Activated T-helper 2 cell treated with anti-CD3 and anti-CD28 coated beads, Interferon-gamma antibody, Interleukin-2, Interleukin-4, amounts not matched to agents 10 μg/mL and 5 μg/mL and 100 μg/mL, durations not matched to agents 14 hours and 24 hours and 36 hours (primary cell): ENCODE measurements at places on chromosomes 13 and 19.

- DNase-seq, result no peak
Observed at GRCh38 chr19:31317570-31317969, 31.7 kb downstream of the TSHZ3 start.

GRCh38 chr13:71290963-71291841, 575.8 kb downstream of the DACH1 start:
- peak; percentile 30 for DNase-seq

- DNase-seq, result no peak
Observed at GRCh38 chr19:54129617-54129996, 8.0 kb upstream of the CNOT3 start.

DNA sequence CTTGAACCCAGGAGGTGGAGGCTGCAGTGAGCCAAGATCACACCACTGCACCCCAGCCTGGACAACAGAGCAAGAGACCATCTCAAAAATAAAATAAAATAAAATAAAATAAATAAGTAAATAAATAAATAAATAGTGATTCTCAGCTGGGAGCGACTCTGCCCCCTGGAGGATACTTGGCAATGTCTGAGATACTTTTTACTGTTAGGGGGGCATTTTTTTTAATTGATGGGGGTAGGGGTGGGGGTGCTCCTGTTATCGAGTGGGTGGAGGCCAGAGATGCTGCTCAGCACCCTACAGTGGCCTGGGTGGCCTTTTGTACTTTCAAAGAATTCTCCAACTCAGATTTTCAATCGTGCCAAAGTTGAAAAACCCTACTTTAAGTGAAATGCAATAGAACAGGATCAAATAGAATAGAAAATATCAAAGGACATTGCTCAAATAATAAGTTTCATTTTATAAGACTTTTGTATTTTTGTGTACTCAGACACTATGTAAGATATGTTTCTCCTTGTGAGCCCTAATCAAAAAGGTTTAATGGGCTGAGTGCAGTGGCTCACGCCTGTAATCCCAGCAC, 7.1 kb upstream of the CLPP start:
- no peak for DNase-seq

GRCh38 chr13:83881140-83881684, 1.1 kb downstream of the SLITRK1 start:
- no peak for DNase-seq

DNA sequence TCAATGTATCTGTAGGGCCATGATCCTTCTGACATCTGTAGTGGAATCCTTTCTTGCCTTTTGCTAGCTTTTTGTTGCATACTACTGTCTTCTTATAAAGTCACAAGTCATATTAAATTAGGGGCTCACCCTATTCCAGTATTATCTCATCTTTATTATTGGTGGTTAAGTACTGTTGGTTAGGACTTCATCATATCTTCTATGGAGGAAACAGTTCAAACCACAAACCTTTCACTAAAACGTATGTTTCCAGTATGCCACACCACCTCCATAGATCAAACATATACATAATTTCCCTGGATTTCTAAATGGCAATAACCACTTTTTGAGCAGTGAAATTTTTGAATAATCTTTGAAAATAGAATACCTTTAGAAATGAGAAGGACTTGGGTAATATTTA, 62.8 kb upstream of the PCDH9 start:
- no peak for DNase-seq

DNA sequence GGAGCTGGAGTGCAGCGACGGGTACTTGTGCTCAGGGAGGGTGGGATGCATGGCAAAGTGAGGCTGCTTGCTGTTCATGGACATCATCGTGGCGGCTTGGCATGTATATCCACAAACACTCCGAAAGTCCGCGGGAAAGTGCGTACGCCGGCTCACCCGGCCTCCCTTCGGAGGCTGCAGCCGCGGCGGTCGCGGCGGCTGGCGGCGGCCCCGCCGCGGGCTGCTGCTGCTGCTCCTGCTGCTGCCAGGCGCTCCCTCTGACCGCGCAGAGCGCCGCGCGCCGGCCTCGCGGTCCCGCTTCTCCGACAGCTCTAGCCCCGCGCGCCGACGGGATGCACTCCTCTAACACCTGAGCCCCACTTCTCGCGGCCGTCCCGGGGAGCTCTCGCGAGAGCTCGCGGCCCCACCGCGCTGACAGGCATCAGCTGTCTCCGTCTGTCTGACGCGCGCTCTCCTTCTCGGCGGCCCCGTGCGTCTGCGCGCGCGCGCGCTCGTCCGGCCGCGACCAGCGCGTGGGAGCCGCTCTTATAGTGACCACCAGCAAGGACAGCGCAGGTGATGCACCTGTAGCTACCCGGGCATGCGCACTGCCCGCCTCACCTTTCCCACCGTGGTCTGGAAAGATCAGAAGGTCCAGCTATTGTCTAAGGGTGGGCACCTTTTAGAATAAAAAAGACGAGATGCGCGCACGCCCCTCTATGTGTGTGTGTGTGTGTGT, at the start of gene POU4F1:
POU4F1 (minus strand) TSS at position 313 of the 718 bp plus-strand sequence; CDS start at position 87, 226 bp downstream.
- peak; percentile 68 for DNase-seq

DNA sequence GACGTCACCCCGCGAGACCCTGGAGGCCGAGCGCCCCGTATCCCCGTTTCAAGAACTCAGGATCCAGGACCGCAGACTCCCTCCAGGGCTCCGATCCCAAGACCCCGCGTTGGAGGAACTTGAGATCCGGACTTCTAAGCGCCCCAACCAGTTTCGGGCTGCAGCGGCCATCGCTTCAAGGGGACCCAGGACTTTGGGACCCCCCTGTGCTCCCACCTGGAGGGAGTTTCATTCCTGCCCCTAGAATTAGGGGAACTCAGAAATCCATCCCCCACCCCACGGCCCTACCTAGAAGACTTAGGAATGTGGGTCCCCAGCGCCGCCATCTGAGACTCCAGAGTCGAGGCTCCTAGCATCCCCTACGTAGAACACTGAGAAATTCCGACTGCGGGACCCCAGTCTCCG, 400 bp downstream of the PLEKHG2 start:
- no peak for DNase-seq

DNA sequence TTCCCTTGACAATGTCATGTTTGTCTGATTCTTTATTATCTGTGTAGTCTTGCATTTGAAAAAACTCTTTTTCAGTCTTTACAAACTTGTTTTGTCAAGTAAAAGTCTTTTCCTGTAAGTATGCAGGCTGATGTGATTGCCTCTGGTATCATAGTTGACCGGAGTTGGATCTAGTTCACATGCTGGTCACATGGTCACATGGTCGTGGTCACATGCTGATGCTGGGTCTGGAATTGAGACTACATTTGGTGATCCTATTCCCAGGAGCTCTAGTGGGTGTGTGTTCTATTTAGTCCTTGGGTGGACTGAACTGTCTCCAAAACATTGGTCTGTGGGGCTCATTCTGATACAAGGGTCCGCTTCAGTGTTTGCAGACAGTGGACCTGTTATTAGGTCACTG, 1798.8 kb upstream of the PRR20A start:
- DNase-seq, result no peak

- DNase-seq, result no peak
Observed at GRCh38 chr19:46515879-46516350, 20.2 kb upstream of the PNMA8B start.

GRCh38 chr19:38662537-38663155, 15.2 kb downstream of the ACTN4 start:
- no peak for DNase-seq

DNA sequence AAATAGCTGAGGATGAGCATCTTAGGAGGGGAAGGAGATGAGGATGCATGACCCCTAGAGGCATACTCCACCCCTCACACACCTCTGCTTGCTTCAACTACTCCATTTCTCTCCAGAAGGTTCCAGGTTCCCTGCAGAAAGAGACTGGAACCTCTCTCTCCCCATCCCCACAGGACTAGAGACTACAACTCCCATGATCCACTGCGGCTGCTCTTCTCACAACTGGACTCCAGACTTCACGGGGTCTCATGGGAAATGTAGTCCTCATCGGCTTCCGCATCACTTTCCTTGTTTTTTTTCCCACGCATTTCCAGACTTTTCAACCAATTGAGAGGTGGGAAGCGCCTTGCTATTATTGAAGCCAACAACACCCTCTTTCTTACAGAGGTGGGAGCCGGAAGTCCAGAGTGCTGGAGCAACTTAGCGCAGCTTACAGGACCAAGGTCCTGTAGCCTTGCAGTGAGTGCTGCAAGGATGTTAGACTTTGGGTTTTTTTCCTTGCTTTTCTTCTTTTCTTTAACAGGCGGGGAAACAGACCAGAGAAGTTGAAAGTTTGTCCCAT, 13.9 kb upstream of the CACNG6 start:
- DNase-seq, result peak; percentile 36

- DNase-seq, result no peak
Observed at GRCh38 chr19:38721979-38722773, 22.1 kb downstream of the CAPN12 start.

- no peak for DNase-seq
Observed at GRCh38 chr19:40155749-40156265, 35.4 kb upstream of the MAP3K10 start.

DNA sequence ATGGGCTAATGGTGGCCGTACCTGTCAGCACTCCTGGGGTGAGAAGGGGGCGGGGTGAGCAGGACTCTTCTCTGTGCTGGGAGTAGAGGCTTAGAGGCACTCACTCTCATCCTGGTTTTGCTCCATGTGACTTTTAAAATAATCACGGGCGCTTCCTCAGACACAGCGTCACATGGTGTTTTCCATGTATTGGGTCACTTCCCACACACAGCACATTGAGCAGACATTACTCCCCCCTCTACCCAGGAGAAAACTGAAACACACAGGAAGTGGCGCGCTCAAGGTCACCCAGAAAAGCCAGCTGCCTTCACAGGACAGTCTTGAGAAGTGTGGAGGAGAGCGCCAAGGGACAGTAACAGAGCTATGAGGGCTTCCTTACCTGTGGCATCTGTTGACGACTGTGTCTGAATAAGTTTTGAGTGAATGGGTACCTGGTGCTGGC, 23.2 kb downstream of the SPATA13 start:
- no peak for DNase-seq

DNA sequence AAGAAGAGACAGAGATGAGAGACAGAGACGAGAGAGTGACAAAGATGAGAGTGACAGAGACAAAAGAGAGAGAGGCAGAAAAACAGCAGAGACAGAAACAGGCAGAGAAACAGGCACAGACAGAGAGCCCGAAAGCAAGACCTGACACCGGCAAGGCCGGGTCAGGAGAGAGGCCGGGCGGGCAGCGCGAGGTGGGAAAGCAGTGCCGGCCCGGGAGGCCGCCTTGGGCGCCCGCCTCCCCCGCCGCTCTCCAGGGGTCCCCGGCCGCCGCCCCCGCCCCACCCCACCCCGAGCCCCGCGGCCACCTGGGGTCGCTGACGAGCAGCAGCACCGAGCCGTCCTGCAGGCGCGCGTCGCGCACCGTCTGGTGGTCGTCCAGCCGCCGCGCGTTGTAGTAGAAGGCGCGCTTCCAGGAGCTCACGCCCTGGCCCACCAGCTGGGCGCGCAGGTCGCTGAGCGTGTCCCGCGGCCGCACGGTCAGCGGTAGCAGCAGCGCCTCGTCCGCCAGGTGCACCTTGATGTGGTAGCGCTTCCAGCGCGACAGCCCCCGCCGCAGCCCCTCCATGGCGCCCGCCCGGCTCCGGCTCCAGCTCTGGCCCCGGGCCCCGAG, at the start of gene TINCR:
TINCR (minus strand) TSS at position 594 of the 610 bp plus-strand sequence.
- DNase-seq, result no peak

GRCh38 chr19:50555033-50555432, 13.2 kb downstream of the LRRC4B start:
- DNase-seq, result no peak

GRCh38 chr19:40623403-40624251, 22.5 kb downstream of the LTBP4 start:
- no peak for DNase-seq

DNA sequence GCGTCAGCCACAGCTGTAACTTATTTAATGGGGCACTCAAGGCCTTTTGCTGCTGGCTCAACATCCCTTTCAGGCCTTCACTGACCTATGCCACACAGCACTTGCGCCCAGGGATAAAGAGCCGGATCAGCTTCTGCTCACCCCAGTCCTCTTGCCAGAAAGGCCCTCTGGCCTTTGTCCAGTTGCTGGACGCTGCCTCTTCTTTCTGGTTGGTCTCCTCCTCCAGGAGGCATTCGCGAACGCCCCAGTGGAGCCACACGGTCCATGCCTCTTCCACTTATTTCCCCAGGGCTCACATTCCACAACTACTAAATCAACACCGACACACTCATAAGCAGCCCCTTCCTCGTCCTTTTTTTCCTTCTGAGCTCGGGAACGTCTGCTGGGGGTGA, 3.7 kb upstream of the ZNF329 start:
- no peak for DNase-seq

DNA sequence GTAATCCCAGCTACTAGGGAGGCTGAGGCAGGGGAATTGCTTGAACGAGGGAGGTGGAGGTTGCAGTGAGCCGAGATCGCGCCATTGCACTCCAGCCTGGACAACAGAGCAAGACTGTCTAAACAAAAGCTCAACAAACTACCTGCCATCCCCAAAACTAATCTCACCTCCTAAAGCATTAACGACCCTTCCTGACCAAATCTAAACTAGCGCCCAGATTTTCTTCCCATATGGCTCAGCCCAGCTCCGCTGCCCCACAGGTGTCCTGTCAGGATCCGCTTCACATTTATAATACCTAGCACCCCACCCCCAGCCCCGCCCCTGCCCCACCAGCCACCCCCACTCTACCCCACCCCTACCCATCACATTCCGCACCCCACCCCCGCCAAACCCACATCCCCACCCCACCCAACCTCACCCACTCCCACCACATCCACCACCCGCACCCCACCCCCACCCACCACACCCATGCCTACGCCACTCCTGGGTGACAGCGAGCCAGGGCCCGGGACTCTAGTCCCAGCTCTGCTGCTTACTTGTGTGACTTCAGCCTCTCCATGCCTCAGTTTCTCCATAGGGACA, 599 bp downstream of the C19orf12 start:
- DNase-seq, result no peak

GRCh38 chr13:42696191-42696590, 85.2 kb upstream of the FAM216B start:
- DNase-seq, result no peak

DNA sequence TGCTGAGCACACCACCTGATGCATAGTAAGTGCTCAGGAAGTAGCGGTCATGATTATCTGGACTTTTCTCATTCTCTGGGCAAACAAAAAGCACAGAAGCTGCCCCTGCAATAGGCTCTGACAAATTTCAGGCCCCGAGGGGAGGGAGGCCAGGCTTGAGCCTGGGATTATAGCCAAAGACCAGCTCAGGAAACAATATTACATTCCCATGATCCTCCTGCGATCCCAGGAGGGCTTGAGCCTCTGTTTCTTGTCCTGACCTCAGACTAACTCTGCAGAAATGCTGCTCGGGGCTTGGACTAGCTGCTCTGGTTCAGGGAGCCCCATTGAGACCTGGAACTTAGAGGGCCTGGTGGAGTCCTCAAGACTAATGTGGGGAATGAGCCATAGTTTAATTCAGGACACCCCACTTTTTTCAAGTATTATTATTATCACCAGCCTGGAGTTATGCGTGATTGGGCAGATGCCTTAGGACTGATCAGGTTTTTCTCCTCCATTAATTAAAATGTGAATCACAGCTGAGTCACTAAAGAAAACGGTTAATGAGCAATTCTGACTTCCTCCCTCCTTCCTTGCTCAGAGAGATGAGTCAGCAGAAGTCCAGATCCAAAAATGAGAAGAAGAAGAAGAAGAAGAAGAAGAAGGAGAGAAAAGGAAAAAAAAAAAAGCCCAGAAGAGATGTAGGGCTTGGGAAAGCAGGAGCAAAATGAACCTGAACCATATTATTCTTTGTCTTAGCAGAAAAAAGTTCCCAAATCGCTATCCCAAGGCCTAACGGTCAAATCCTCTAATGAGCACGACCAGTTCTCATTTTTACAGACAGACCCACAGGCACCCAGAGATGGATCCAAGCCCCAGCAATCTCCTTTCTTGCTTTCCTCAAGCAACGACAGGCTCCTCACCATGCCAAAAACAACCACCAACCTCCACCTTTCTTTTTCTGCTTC, 107.2 kb downstream of the CACNA1A start:
- DNase-seq, result no peak
